ENCODE measurements at places on chromosomes 11 and 22.

DNA sequence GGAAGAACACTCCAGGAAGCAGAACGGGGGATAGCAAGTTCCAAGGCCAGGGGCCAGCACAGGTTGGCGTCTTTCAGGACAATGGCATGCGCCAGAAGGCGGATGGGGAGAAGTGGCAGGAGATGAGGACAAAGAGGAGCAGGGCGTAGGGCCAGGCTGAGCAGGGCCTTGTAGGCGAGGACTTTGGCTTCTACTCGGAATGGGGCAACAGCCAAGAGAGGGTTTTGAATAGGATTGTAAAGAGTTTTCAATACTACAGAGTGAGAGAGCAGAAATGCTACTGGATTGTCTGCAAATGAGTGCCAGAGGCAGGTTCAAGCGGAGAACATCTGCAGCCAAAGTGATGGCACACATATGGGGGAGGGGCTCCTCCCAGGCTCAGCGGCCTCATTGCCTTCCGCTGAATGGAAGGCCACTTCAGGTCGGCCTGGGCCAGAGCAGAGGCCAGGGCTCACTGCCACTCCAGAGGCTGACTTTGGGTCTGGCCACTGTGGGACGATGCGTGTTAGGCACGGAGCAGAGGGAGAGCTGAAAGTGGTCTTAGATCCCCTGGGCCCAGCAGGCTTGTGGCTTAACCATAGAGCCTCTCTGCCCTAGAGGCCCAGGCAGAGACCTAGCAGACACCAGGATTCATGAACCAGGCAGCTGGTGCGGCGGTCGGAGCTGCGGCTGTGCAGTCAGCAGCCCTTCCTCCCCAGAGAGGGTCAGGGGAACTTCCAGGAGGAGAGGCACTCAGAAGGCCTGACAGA, 118.2 kb downstream of the DSCAML1 start:
- DNase-seq: peak; percentile 63

- DNase-seq: peak; percentile 53
Observed at GRCh38 chr11:81237139-81237538, 1496.5 kb downstream of the FAM181B start.

- peak; percentile 63 for DNase-seq
Observed at GRCh38 chr11:67053896-67054329, 2.7 kb upstream of the RHOD start.

GRCh38 chr22:30921108-30921507, 47.5 kb downstream of the MORC2 start:
- DNase-seq: peak; percentile 5

GRCh38 chr11:24406980-24407379, 89.9 kb upstream of the LUZP2 start:
- DNase-seq: no peak

DNA sequence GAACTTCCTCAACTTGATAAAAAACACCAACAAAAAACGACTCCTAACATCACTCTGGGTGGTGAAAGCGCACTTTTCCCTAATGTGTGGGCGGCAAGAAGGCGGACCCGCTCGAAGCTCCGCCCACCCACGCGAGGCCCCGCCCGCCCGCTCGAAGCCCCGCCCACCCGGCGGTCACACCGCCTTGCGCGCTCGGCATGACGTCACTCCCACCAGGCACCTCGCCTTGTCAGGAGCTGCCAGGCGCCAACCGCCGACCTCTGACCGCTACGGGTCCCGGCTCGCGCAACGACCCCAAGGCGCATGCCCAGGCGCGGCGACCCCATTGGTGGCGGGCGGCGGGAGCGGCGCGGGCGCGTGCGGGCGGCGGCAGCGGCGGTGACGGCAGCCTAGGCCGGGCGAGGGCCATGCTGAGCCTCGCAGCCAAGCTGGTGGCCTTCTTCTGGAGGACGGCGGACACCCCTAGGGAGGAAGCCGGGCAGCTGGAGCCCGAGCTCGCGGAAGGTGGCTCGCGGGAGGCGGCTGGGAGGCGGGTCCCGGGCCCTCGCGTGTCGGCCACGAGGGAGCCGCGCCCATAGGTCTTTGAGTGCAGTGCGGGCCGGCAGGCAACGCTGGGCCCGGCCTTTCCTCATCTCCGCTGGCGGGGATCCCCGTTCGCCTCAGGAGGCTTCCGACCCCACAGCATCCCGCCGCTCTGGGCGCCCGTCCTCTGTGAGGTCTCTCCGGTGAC, at the start of gene MOV10L1:
MOV10L1 (plus strand) TSS at position 325 of the 730 bp plus-strand sequence; CDS start at position 408, 83 bp downstream.
- DNase-seq: no peak

- no peak for DNase-seq
Observed at GRCh38 chr22:36608987-36609386, 80.0 kb upstream of the EIF3D start.

- no peak for DNase-seq
Observed at GRCh38 chr22:36913427-36914389, at the start of gene CSF2RB. Gene CSF2RB, plus strand, starts transcription at chr22:36913628. Its CDS starts 8,580 bp downstream, at chr22:36922208.

GRCh38 chr11:61716478-61717285, 35.8 kb upstream of the MYRF start:
- no peak for DNase-seq

GRCh38 chr11:2754008-2754407, 54.2 kb upstream of the KCNQ1OT1 start:
- no peak for DNase-seq

DNA sequence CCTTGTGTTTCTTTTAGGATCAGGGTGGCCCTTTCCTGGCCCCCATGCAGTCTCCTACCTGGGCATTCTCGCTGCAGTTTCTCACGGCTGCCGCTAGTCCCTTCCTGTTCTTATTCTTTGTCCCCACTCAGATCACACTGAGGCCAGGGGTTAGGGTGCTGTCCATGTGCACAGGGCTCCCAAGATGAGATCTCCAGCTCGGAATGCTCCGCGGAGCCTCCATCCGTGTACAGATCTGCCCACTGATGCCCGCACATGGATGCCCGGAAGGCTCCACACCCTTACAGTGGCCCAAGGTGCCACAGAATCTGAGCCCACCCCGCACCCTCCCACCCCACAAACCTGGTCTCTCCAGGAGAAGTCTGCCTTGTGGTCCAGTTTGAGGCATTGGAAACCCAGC, 457.3 kb downstream of the TBC1D22A start:
- DNase-seq: no peak

GRCh38 chr11:9071692-9072091, 19.7 kb downstream of the SCUBE2 start:
- DNase-seq: no peak

DNA sequence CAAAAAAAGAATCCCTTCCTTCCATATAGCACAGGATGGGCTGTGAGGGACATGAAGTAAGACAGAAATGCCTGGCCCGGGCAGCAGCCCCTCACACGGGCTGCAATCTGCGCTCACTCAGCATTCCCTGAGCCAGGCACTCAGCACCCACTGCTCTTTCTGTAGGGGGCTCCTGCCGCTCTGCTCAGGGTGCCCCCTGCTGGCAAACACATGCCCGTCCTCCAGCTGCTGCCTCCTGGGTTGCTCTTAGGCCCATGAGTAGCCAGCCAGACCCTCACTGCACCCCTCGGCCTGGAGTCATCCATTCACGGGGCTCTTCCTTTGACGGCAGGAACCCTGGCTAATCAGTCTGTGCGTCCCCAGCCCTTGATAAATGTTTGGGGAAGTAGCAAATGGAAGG, 6.9 kb downstream of the MCAT start:
- peak; percentile 39 for DNase-seq

- no peak for DNase-seq
Observed at GRCh38 chr11:120759046-120759445, 247.5 kb downstream of the GRIK4 start.

- DNase-seq: peak; percentile 12
Observed at GRCh38 chr11:44622190-44622650, 56.8 kb downstream of the CD82 start.

DNA sequence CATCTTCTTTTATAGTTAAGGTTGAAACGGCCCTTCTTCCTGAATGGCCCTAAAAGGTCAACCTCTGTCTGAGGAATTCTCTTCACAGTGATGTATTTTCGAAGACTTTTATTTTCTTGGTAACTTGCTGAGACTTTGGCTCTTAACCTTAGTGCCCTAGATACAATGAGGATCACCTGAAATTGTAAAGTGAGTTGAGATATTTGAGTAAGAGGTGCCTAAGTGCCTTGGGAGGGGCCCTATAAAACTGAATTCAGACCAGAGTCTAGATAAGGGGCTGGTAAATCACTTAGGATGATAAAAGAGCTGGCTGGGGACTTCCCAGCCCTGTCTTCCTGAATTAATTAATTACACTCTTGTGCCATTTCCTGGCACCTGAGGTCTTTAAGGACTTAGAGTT, 505.6 kb upstream of the KIRREL3 start:
- DNase-seq: no peak

DNA sequence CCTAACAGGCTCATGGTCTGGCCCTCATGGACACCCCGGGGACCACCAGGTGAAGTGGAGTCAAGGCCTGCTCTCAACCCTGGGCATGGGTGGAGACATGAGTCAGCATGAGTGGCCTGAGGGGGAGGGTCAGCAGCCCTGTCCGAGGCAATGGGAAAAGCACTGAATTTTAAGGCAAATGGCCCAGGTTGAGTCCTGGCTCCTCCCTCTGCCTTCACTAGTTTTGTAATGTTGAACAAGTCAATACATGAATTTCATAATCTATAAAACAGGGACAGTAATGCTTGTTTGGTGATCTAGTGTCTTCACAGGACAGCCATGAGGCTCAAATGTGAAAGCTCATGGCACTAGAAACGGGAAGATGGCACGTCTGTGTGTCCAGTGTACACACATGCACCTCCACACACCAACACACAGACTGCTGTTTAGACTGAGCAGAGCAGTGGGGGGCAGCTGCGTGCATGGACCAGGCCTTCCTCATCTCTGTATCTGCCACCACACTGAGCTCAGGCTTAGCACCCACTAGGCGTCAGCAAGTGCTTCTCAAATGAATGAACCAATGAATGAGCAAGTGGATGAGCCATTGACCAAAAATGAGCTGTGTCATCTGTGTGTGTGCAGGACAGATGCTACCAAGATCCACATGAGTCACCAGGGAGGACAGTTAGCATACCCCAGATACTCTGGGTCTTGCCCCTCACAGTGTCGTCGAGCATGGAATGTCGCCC, 63.4 kb downstream of the NRXN2 start:
- no peak for DNase-seq

DNA sequence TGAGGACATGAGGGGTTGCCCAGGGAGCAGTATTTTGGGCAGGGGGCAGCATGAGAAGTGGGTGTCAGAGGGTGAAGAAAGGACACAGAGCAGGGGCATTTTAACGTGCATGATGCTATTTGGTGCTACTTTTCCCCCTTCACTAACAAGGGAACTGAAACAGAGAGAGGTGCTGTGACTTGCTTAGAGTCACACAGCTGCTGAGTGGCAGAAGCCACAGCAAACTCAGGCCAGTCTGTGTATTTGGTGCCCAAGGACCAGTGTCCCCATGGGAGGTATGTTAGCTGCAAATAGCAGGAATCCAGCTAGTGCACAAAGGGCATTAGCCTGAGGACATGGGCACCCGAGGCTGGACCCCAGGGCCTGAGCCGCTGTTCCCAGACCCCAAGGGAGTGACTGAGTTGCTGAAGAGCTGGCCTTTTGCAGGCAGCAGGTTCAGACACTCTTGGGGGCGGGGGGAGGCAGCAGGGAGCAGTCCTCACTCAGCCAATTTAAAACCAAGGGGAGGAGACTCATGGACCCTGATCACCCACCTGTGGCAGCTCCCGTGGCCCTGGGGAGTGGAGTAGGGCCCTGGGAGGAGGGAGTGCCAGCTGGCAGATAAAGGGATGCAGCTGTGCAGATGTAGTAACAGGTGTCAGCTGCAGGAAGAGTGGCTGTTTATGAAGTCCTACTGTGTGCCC, 14.6 kb downstream of the PARVG start:
- DNase-seq: no peak

DNA sequence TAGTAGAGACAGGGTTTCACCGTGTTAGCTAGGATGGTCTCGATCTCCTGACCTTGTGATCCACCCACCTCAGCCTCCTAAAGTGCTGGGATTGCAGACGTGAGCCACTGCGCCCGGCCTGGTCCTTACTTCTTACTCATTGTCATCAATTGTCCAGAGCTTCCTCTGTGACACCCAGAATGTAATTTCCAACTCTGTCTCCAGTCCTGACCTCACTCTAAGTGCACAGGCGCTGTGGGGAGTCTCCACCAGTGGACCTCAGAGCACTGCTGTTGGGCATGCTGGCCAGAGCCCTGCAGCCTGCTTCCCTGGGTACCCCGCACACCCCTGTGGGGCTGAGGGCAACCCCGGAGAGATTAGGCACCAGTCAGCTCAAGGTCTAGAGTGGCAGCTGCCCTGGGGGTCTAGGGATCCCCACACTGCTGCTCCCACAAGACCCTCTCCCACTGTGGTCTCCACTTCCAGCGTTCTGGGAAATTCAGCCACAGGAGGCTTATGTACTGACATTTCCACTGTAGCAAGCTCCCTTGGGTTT, 1140.3 kb downstream of the TBC1D22A start:
- DNase-seq: no peak

GRCh38 chr22:36343070-36343719, 44.6 kb downstream of the MYH9 start:
- no peak for DNase-seq

GRCh38 chr11:9078113-9079086, 13.0 kb downstream of the SCUBE2 start:
- DNase-seq: no peak

DNA sequence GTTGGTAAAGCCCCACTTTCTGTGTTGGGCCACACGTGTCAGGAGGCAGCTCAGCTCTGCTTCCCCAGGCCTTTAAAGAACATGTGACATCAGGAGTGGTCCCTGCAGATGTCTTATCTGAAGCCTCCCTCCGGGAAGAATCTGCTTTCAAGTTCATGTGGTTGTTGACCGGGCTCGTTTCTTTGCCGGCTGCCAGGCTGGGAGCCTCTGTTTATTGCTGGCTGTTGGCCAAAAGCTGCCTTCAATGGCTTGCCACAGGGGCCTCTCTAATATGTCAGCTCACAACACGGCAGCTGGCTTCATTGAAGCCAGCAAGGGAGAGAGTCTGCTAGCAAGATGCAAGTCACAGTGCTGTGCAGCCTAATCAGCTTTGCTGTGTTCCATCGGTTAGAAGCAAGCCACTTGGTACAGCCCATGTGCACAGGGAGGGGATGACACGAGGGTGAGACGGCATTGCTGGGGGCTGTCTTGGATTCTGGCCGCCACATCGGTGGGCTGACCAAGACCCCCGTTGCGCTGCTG, 14.6 kb downstream of the MRGPRF start:
- DNase-seq: peak; percentile 60

- DNase-seq: peak; percentile 79
Observed at GRCh38 chr11:44726283-44727113, at the start of gene TSPAN18. Gene TSPAN18, plus strand, starts transcription at chr11:44726962. Its CDS starts 179,455 bp downstream, at chr11:44906417.

GRCh38 chr11:118008271-118008911, 22.2 kb downstream of the IL10RA start:
- DNase-seq: no peak

DNA sequence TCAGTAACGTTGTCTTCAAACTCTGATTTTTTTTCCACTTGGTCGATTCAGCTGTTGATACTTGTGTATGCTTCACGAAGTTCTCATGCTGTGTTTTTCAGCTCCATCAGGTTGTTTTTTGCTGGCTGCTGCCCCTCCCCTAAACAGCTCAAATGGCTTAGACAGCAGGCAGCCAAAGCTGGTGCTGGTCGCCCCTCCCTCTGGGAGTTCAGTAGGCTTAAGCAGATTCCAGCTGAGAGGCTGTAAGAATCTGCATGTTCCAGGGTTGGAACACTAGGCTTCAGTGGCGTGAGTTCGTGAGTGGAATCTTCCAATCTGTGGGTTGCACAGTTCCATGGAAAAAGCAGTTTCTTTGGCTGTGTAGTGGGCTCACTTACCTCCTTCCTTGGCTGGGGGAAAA, 10.3 kb upstream of the FIBIN start:
- no peak for DNase-seq

- DNase-seq: no peak
Observed at GRCh38 chr11:67054836-67055523, 1.7 kb upstream of the RHOD start.

GRCh38 chr22:23301591-23301990, 121.3 kb downstream of the BCR start:
- no peak for DNase-seq

GRCh38 chr22:24723111-24723510, 51.4 kb downstream of the PIWIL3 start:
- no peak for DNase-seq

GRCh38 chr11:77324508-77324907, 23.0 kb upstream of the GDPD4 start:
- no peak for DNase-seq
